ENCODE measurements at places on chromosomes 5 and 9.

DNA sequence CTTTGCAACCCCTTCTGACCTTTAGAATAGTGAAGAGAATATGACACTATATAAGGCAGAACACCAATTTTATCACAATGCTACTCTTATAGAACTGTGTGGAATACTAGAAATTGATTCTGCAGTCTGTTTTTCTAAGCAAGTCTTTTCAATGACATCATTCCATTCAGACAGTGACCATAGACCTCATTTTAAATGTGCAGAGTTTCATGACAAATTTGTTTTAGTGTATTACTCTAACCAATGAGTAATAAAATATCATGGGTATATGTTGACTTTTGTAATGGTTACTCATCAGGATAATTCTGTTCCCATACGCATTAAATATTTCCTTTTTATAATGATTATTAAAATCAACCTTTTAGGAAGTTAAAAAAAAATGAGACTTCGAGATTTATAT lies 219.9 kb downstream of the COX7C start:
- DNase-seq, result no peak

DNA sequence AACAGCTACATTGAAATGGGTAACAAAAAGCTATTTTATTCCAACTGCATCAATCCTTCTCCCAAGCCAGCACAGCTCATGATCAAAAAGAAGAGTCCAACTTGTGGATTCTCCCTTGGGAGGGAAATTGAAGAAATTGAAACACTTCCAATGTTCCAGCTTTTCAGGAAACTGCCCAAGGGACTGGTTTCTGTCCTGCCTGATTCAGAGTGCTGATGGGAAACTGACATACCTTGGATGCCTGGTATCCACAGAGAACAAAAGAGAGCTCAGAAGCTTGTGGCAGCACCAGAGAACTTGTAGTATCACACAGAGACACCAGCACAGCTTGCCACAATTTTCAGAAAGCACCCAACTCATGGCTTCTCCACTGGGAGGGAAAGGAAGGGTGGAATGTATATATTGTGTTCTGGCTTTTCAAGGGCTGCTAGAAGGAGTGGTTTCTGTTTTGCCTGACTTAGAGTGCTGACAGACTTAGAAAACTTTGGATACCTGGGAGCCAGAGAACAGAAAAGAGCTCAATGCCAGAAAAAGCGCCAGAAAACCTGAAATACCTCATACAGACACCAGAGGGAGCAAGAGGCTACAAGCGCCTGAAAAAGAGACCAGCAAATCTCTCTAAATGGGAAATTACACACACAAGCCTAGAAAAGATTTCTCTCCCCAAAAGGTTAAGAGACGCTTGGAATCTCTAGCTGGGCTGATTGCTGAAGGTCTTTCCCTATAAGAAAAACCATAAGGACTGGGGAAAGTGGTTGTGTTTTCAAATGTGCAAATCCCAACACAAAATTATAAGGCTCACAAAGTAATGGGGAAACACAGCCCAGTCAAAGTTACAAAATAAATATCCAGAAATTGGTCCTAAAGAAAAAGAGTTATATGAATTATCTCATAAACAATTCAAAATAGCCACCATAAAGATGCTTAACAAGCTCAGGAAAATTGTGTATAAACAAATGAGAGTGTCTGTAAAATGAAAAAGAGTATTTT lies 178.8 kb downstream of the SPOCK1 start:
- peak; percentile 51 for DNase-seq

DNA sequence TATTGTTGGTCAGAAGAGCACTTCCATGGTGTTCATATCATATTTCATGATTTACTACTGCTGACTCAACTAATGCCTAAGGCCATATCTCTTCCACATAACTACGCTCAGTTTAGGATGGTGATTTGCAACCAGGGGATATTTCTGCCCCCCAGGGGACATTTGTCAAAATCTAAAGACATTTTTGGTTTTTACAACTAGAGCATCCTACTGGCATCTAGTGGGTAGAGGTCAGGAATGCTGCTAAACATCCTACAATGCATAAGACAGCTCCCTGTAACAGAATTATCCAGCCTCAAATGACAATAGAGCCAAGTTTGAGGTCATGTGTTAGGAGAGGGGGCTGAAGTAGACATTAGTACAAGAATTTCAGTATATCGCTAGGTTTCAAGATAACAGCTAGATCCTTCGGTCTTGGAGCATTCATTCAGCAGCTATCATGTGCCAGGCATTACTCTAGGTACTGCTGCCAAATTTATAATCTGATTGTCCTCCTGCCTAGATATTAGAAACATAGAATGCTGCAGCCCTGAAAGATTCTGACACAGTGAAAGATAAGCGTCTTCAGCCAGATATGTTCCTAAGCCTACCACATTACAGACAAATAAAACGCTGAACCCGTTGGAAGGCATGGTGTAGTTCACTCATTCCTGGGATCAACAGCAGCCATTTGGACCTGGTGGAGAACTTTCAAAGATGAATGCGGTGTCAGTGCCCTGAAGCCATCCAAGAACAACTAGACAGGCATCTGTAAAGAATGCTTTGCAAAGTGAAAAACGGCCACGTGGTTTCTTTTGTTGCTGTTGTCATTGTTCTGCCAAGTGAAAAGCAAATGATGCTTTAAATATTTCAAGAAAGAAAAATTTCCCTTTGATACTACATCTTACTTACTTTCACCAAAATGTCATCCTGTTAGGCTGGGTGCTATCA lies 55.5 kb upstream of the FST start:
- DNase-seq, result no peak

DNA sequence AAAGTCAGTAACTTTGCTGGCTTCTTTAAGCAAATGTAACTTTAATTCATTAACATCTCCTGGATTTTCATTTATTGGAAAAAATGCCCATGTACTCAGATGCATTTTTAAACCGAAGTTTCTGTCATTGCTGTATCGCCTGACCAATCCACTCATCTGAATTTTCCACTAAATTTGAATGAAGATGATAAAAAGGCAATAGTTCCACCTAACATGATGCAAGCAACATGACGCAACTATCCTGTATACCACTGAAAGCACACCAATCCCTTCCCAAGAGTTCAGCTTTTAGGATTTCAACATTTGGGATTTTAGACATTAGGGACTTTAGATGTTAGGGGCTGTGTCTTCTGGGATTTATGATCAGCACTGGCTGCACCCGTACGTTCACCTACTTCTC lies 215.6 kb downstream of the KIF4B start:
- no peak for DNase-seq

- no peak for DNase-seq
Measured at GRCh38 chr9:76637416-76637815, 126.8 kb upstream of the PCA3 start.

DNA sequence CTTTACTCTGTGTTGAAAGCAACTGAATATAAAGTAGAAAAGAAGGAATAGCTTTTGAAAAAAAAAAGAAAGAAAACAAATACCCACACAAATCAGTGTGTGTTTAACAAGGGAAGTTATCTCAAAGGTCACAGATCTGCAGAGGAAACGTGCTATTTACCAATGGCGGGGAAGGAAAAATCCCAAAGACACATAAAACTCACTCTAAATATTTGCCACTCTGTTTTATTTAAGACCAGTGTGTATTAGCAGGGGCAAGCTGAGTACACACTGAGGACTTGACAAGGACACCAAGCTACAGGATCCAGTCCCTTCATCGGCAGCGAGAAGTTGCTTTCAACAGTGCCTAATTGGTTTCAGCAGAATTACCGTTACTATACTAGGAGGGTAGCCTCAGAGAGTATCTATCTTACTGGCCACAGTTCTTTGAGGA lies 252.5 kb downstream of the DEPDC1B start:
- DNase-seq, result no peak

DNA sequence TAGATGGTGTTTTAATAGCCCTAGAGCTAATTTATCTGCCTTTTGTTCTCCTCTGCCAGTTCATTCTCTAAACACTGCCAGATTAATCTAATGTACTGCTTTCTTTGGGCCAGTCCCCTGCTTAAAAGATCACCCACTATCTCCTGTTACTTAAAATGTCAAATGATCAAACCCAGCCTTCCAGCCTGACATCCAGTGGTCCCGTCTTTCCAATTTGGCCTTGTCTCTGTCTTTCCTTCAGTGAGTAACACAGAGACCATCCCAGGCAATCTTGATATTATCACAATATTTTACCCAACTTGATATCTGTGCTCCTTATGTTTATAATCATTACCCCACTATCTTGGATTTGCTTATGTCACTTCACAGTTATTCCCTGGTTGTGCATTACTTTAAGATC lies 12.0 kb downstream of the PRR16 start:
- no peak for DNase-seq

GRCh38 chr9:127396808-127397645 lies at the start of gene SLC2A8:
Gene SLC2A8 (plus strand): TSS chr9:127397169. CDS start chr9:127397231, 62 bp downstream.
- DNase-seq, result peak; percentile 100

GRCh38 chr5:67679184-67679841 lies 482.7 kb upstream of the CD180 start:
- DNase-seq, result no peak

DNA sequence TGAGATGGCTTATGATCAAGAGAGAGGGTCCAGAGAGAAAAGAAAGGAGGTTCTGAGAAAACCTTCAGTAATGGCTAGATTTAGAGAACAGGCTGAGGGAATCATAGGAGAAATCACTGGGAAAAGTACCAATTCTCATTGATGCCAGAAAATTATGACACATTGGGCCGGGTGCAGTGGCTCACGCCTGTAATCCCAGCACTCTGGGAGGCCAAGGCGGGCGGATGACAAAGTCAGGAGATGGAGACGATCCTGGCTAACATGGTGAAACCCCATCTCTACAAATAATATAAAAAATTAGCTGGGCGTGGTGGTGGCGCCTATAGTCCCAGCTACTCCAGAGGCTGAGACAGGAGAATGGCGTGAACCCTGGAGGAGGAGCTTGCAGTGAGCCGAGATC lies 29.5 kb upstream of the PLIN2 start:
- DNase-seq, result no peak

DNA sequence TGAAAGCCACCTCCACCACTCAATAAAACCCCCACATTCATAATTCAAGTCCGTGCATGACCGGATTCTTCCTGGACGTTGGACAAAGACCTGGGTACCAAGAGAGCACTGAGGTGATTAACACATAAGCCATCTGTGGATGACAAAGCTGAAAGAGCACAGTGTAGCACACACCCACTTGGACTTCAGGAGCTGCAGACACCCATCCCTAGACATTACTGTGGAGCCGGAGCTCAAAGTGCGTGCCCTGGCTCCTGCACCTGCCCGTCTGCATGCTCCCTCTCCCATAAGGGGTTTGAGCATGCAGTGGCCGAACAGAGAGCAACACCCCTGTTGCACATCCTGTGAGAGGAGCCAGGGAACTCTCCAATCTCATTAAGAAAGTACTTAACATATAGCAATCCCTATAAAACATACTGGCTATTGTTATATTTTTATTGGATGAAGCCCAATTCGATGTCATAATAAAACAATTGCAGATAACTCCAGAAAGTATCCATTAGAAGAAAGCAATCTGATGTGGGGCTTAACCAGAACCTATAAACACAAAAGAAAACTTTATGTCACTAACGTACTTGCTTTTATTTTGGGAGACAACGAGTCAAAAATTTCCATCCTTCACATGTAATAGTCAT lies 1174.2 kb upstream of the C9orf72 start:
- no peak for DNase-seq

DNA sequence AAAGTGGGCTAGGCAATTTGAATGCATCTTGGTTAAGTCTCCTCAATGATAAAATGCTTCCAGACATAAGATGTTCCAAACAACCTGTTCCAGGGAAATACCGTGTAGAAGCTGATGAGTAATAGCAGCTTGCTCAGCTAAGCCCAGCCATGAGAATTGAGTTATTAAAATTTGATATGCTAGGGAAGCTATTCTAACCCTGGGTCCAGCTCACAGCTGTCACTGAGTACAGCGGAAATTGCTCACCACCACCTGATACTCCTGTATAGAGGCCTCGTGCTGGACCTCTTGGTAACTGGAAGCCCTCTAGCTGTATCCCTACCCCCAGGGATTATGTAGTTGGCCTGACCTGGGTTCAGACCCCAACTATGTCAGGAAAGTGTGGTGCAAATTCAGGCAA lies 521.3 kb upstream of the TRPC7 start:
- DNase-seq, result no peak

DNA sequence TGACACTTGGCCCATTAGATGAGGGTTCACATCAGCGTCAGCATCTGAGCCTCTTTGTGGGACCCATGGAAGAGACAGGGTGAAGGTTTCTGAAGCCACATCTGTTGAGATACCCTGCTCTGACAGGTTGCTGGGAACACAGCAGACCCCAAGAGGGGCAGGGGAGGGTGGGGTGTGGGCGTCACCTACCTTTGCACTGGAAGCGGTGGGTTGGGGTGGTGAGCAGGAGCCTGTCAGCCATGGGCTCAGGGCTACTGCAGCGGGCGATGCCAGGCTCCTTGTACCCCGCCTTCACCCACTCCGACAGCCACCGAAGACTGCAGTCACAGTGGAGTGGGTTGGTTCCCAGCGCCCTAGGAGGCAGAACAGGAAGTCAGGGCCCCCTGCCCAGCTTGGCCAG lies 131.5 kb upstream of the PANK3 start:
- DNase-seq, result no peak

GRCh38 chr9:93057703-93058354 lies 672 bp upstream of the SUSD3 start:
- no peak for DNase-seq

DNA sequence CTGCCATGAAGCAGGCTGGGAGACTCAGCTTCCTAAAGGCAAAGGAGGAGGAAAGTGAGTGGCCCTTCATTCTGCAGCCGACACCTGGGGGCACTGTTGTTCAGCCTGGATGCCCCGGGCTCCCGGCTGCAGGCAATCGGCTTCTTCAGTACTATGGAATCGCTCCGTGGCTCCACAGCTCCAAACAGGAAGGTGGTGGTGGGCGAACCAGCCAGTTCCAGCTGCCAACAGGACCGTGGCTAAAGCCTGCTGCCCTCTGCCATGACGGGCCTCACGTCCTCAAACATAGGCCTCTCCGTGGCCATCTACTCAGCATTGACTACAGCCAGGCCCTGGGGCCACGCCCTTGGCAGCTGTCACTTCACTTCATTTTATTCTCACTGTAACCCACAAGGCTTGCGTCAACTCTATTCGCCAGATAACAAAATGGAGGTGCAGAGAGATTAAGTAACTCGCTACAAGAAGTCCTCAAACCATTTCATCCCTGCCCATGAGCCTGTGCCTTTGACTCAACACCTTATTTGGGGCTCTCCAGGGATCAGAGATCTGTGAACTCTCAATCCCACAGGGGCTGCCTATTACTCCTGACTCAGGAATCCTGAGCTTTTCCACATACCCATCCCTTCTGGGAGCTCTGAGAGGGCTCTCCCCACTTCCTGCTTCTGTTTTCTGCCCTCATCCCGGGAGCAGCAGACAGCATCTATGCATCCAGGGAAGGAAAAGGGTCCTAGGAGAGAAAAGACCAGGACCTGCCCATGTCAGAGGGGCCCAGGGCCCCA lies 38.0 kb downstream of the PAX5 start:
- peak; percentile 69 for DNase-seq

DNA sequence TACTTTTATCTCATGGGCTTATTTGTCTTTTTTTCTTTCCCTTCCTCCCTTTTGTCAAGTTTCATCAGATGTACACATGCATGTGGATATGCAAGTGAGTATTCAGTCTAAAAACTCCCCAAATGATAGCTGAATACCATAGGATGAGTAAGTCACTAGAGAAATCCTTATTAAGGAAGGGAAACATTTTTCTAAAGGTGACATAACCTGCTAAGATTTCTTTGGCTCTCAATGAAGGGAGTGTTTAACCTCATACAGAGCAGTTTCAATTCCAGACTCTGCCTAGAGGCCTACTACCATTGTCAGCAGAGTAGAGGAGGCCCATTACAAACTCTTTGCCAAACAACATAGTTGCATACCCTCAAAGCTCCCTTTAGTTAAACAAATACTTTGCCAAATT lies 192.4 kb downstream of the ARHGEF28 start:
- no peak for DNase-seq

Measured in NCI-H510A treated with DMSO at 0.1 percent for 48 hours (cell line).